Effector CD4-positive, alpha-beta T cell (primary cell): ENCODE measurements at places on chromosomes 16 and 17.

- no peak for DNase-seq
Observed at GRCh38 chr16:14392960-14393359, 237.1 kb downstream of the PARN start.

GRCh38 chr16:35748621-35749252 lies 2289.3 kb downstream of the TP53TG3F start:
- DNase-seq = no peak

DNA sequence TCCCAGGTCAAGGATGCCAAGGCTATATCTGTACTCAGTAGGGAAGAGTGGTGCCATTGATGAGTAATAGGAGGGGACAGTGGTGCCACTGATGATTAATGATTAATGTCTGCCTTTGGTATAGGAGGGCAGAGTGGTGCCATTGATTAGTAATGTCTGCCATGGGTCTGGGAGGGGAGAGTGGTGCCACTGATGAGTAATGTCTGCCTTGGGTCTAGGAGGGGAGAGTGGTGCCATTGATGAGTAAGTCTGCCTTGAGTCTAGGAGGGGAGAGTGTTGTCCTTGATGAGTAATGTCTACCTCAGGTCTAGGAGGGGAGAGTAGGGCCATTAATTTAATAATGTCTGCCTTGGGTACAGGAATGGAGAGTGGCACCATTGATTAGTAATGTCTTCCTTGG lies 507.8 kb upstream of the EEF2KMT start:
- DNase-seq = no peak

DNA sequence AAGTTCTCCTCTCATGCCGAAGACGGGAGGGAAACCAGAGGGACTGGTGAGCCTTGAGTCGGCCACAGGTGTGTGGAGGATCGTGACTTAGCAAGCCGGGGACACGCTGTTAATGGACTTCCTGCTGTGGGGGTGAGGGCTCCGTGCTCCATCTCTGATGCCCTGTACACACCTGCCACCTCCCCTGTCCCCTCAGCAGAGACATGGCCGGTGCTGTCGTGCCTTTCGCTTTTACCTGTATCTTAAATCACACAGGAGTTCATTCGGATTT lies 75.9 kb upstream of the ZNF750 start:
- no peak for DNase-seq

GRCh38 chr17:29068818-29069217 lies 25.9 kb downstream of the PIPOX start:
- DNase-seq = no peak

- DNase-seq = no peak
Observed at GRCh38 chr17:81537856-81538555, 9.8 kb downstream of the FSCN2 start.

DNA sequence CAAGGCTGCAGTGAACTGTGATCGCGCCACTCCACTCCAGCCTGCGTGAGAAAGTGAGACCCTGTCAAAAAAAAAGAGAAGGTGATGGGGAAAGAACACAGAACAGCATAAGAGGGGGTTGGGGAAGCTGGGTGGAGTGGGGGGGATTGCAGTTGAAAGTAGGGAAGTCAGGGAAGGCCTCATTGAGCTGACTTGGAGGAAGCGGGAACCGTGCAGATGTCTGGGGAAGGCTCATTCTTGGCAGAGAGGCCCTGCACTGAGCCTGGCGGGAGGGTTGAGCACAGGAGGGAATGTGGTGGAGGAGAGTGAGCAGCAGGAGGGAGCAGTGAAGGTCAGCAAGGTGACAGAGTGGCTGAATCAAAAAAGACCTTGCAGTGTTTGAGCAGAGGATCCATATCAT lies 26.9 kb downstream of the IL4R start:
- DNase-seq = no peak

- DNase-seq = no peak
Observed at GRCh38 chr17:44400226-44400847, 10.9 kb upstream of the ITGA2B start.

- no peak for DNase-seq
Observed at GRCh38 chr16:85730186-85730465, 20.8 kb downstream of the C16orf74 start.

DNA sequence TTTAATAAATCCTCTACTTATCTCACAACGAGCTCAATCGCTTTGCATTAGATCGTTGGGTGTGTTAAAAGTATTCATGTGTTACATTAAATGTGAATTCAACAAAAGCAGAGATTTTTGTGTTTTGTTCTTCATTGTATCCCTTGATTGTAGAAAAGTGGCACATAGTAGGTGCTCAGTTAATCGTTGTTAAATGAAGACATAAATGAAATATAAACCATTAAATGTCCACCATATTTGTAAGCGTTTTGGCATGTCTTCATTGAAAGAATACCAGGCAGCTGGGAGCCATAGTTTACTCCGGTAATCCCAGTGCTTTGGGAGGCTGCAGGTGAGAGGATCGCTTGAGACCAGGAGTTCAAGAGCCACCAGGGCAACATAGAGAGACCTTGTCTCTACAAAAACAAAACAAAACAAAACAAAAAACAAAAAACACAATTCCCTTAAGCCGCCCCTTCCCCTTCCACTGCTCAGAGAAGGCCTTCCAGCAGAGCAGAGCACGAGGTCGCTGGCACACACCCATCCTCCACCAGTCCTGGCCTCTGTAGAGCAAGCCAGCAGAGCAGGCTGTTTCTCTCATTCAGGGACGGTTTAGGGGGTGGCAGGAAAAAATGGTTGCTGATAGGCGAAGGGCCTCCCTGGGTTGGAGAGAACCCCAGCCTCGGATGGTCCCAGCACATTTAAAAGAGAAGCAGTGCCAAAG lies 673 bp upstream of the CHD9 start:
- no peak for DNase-seq

GRCh38 chr16:55204069-55204468 lies 119.9 kb upstream of the IRX6 start:
- no peak for DNase-seq

GRCh38 chr16:64365448-64365931 lies 756.4 kb downstream of the CDH11 start:
- no peak for DNase-seq

DNA sequence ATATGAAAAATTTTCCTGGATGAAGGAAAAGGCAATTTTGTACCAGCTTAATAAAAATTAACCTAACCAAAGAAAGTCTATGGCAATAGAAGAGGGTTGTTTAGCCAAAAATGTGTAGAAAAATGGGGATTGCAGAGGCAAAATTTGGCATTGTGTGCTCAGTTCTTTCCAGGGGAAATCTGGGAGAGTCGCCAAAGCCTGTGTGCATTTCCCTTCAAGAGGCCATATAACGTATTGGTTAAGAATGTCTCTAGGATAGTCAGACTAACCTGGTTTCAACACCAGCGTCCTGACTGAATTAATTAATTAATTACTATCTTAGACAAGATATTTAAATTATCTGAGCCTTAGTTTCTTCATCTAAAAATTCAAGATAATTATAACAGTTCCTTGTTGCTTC lies 44.8 kb upstream of the HLF start:
- no peak for DNase-seq

DNA sequence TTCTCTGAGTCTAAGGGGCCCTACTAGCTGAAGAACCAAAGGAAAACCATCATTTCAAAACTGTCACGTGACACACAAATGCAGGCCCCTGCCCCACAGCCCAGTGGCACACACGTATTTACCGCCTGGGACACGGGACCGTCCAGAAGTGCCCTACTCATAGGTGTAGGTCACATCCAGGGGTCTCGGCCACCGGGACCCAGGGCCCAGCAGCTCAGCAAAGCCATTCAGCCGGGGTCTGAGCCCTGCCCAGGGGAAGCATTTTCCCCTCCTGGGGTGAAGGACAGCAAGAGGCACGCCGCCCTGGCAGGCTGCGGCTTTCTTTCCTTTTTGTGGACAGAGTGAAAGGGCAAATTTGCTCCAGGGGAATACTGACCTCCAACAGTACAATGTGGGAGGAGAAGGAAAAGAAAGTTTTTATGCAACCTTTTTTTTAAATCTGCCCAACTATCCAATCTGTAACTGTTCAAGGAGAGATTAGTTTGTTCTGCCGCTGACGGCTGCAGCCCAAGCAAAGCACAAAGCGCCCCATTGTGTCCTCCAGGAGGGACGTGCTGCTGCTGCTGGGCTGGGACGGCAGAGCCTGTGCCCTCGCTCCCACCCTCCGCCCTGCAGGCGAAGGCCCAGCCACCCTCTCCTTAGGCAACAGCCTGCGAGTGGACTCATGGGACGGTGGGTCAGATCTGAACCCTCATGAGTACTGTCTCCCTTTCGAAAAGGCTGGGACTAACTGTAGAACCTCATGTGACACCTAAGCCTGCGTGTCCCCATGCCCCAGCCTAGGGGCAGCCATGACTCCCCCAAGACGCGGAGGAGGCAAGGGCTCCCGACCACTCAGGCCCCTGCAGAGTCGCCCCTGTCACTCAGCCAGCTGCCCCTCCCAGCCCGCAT lies 21.3 kb downstream of the SLC7A5 start:
- DNase-seq = no peak

- no peak for DNase-seq
Observed at GRCh38 chr17:47423406-47424295, 99.9 kb downstream of the EFCAB13 start.

DNA sequence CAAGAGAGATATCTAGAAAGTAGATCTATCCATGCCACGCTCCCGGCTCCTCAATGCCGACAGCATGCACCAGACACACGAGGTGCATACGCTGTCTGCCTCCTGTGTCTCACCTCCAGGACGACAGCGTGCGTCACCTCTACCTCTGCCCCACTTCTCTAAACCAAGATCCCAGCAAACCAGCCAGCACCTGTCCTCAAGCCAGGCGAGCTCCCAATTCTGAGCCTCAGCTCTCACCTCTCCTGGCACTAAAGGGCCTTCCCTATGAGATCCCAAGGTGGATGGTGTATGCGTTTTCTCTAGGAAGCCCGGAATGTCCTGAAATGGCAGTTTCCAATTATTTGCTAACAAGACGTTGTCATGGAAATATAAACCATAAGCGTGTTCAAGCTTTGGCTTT lies 36.2 kb upstream of the RCVRN start:
- no peak for DNase-seq

GRCh38 chr17:76014925-76015261 lies 12.2 kb downstream of the EVPL start:
- no peak for DNase-seq

DNA sequence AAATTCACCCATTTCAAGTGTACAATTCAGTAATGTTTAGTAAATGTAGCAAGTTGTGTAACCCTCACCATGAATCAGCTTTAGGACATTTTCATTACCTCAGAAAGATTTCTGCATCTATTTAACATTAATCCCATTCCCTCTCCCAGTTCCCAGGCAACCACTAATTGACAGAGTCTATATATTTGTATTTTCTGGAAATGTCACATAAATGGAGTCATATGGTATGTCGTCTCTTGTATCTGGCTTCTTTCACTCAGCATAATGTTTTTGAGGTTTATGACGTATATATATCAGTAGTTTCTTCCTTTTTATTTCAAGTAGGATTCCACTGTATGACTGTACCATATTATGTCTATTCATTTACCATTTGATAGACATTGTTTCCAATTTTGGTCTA lies 199.8 kb downstream of the CYB561 start:
- DNase-seq = no peak

GRCh38 chr17:41548844-41549595 lies 20.9 kb upstream of the KRT19 start:
- peak; percentile 81 for DNase-seq

GRCh38 chr17:49634485-49634860 lies 43.4 kb downstream of the SPOP start:
- no peak for DNase-seq

DNA sequence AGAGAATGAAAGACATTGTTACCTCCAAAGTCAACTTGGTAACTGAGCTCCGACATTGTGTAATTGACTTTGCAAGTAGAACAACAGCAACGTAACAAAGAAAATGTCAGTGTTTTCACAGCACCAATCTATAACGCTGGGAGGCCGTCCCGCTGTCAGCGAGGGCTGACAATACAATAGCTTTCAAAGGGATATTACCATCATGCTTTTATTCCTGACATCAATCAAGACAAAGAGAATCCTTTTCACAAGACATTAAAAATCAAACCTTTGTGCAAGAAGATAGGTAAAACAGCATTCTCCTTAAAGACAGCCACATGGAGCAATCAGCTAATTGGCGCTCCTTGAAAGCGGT lies 6.2 kb downstream of the ZNF423 start:
- DNase-seq = no peak

GRCh38 chr17:62800585-62800984 lies 7.5 kb downstream of the MARCHF10 start:
- DNase-seq = no peak

DNA sequence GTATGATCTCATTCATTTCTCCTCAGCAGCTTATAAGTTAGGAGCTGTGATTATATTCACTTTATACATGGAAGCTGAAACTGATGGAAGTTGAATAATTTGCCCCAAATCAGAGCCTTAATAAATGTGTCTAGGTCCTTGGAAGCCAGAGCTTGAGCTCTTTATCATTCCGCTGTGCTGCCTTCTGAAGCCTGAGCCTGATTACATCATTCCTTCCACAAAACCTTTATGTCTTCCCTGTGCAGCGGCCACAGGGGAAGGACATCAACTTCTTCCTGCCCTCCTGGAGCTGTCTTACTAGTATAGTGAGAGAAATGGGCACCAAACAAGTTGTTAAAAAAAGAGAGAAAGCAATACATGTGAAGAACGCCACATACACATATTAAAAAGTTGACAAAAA lies 6.8 kb downstream of the TNRC6C start:
- DNase-seq = no peak

DNA sequence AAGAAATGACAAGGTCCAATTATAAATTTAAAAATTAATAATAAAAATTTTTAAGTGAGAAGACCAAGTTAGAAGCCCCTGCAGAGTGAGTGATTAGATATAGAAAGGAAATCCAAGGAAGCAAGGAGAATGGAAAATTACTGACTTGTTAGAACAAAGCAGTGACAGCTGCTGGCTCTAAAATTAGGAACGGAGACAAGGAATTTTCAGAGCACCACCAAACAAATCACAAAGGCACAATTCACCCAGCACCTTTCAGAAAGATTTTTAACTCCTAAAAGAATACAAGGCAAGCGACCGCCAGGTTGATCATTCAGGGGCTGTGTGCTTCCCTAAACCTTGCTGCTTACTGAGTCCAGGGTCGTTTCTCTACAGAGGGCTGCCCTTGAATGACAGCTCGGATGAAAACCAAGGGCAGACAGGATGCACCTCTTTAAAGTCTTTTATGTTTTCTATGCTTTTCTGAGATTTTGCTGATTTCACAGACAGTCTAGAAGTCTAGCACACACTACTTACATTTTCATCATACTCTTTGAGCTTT lies 45.4 kb upstream of the GINS3 start:
- DNase-seq = no peak

DNA sequence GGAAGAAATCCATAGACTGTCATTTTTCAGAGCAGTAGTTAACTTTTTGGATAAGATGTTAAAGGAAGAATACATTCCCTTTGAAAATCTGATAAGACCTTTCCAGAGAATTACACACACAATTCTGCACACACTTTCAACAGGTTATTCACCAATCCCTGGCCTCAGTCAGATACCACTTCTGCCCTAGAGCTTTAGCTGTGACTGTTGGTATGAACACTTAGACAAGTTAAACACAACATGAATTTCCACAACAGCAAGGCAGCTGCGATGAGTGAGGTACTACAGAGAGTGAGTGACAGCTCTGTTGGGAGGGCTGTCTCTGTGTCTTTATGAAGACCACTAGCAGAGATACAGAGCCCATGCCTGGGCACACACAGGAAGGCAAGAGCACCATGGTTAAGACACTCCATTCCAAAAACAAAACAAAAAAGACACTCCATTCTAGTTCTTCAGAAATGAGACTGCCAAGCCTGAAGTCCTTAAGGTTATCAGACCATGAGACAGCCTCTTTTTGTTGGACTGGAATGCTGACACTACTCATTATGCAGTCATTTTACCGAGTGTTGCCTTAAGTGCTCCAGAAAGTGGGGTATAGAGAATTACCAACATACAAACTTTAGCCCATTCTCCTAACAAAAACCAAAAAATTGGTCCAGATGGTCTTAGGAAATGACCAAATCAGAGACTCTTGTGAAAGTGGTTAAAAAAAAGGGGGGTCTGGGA lies 42.4 kb downstream of the TOM1L2 start:
- DNase-seq = no peak
